ENCODE measurements at places on chromosomes 4 and X.

GRCh38 chrX:56994375-56995270 lies 718 bp downstream of the SPIN3 start:
- no peak for DNase-seq

- DNase-seq, result no peak
Observed at GRCh38 chrX:84240848-84241565, 53.0 kb upstream of the RPS6KA6 start.

DNA sequence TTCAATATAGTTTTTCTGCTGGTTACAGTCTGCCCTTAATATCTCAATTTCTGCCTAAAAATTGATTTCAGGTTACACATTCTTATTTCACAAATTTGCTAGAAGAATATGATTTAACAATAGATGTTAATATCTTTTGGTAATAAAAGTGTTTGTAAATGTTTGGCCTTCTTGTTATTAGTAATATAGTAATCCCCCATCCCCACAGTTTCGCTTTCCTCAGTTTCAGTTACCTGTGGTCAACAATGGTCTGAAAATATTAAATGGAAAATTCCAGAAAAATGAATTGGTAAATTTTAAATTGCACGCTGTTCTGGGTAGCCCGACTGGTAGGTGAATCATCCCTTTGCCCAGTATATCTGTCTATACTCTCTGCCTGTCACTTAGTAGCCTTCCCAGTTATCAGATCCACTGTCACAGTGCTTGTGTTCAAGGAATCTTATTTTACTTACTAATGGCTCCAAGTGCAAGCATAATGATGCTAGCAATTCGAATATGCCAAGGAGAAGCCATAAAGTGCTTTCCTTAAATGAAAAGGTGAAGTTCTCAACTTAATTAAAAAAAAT lies 3.5 kb upstream of the BMP2K start:
- no peak for DNase-seq

DNA sequence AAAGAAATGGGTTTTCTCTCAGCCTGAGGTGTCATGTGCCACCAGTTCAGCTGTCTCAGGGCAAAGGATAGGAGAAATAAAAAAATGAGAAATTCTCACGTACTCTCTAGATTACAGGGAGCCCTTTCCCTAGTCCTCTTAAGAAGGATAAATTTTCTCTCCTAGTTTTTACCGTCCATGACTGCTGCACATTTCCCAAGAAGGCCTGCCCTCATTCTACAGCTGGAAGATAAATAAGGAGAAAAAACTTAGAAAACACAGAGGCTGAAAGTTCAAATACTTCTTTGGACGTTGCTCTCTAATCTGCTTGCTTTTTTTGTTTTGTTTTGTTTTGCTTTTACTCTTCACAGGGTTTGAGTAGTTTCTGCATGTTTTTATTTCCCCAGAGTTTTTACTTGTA lies 211.9 kb downstream of the DCAF12L2 start:
- no peak for DNase-seq

GRCh38 chr4:13872155-13872554 lies 244.6 kb upstream of the BOD1L1 start:
- DNase-seq, result no peak

DNA sequence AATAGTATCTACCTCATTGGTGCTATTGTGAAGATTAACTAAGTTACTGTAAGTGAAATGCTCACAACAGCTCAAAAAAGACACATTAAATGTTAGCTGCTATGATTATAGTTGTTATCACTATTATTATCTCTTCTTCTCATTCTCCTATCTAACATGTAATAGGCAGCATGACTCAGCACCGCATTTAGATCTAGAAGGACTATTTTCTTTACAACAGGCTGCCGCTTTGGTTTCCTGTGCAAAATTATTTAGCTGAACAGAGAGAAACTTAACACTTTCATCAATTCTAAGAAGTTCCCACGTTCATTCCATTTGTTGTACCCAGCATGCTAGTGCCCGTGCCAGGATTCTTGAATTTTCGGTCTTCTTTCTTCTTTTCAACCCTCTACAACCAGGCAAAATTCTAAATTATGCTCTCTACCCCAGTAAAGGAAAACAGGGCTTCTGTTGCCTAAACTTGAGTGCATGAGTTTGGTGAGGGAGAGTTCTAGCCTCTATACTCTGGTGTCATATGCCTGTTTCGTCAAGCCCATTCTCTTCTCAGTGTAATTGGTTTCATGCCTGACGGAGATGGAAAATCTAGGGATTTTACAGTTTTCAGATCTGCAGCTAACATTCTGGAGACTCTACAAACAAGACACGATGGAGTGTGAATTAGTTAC lies 378.9 kb downstream of the PPP1R2C start:
- no peak for DNase-seq

GRCh38 chr4:140645196-140645595 lies 76.4 kb upstream of the UCP1 start:
- DNase-seq, result no peak

DNA sequence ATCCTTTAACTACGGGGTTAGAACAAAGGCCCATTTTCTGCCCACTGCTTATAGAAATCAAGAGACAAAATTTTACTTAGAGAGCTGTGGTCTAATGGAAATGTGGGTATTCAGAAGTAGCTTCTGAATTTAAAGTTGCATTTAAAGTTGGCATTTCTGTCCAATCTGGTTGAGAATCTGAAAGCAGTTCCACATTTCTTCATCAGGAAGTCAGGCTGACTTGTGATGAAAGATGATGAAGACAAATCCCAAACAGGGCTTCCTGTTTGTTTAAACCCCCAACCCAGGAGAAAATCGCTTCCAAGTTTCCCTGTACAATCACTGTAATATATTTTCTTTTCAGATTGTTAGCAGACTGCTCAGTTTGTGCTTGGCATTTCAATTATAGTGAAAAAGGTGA lies 345.3 kb downstream of the SPRY1 start:
- no peak for DNase-seq

GRCh38 chrX:17743913-17744312 lies 6.6 kb downstream of the SCML1 start:
- DNase-seq, result no peak

DNA sequence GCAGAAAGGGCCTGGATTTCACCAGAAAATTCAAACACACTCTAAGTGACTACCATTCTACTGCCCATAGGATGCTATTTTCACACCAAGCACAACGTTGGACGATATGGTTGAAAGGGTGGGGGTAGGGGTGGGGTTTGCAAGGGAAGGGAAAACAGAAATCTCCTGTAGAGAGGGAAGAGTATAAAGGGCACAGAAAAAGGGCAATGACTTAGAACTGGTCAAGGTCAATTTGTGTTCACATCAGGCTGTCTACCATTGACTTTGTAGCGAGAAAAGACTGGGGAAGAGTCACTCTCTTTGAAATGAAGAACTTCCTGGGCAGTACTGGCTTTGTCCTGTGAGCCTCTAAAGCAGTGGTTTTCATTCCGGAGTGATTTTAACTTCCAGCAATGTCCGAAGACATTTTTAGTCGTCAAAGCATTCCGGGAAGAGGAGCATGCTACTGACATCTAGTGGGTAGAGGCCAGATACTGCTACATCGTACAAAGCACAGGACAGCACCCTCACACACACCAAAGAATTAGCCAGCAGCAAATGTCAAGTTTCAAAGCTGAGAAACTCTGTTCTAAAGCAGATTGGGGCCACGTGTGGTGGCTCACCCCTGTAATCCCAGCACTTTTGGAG lies 48.4 kb upstream of the SLC7A3 start:
- DNase-seq, result no peak

- no peak for DNase-seq
Observed at GRCh38 chr4:84856468-84857049, 109.9 kb downstream of the WDFY3 start.

DNA sequence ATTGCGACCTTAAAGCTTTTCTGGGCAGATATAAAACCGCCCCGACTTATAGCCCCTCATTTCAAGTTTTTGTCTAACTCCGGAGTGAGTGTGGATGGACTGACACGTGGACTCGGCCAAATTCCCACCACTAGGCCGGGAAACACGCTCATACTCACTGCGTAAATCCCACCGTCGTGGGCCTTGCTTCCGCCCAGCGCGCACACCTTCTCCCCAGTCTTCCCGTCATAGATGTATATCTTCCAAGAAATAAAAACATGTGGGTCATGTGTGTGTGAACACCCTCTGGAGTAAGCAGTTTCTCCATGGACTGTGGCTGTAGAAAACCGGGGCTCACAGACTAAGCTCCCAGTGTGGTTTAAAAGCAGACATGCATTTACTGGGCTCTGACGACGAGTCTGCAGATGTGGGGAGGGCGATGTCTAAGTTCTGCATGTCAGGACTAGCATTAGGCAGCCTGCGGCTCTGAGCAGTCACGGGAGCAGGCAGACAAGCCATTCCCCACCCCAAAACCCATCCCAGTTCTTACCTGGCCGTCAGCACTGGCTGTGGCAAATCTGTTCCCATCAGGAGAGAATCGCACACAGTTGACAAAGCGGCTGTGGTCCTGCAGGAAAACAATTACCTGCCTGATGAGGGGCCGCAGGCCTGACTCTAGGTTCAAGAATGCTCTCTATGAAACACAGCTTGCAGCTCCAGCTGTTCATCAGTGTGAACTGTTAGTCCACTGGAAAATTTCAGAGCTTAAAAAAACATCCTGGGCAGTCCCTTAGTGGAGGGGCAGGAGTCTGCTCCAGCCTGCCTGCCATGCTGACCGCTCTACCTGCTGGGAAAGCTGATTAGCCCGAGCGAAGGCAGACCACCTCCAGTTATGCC lies 28.2 kb downstream of the WDR1 start:
- no peak for DNase-seq
